CD8-positive, alpha-beta memory T cell (primary cell): ENCODE measurements at places on chromosomes 4 and X. TPM values are rescaled to one million over a fixed set of nuclear protein-coding genes. Genes with fewer than 3 reads are reported as not detected.

SHISA3 gene
- total RNA-seq, result not detected

PAGE2 gene
- total RNA-seq, result not detected

CXorf49 gene
- not detected for total RNA-seq

TRPC5OS gene
- not detected for total RNA-seq

LDOC1 gene
- total RNA-seq, result 0.88 TPM

TCEAL2 gene
- total RNA-seq, result not detected

GYG2 gene
- total RNA-seq, result not detected

PAGE1 gene
- not detected for total RNA-seq

FGF2 gene
- 1.7 TPM for total RNA-seq

LRAT gene
- not detected for total RNA-seq

BRS3 gene
- not detected for total RNA-seq

CT47B1 gene
- not detected for total RNA-seq

PGAM4 gene
- 1.2 TPM for total RNA-seq

RTL9 gene
- total RNA-seq, result not detected

MRPL1 gene
- 93.8 TPM for total RNA-seq

ETDA gene
- total RNA-seq, result not detected

PCYT1B gene
- total RNA-seq, result not detected

PPA2 gene
- total RNA-seq, result 113 TPM

ACSL4 gene
- total RNA-seq, result 69.6 TPM

ANTXR2 gene
- 18.2 TPM for total RNA-seq

SMIM31 gene
- total RNA-seq, result not detected

KLHL2 gene
- 25.7 TPM for total RNA-seq

PDE6B gene
- 9.3 TPM for total RNA-seq

EDNRA gene
- not detected for total RNA-seq

HSFX2 gene
- 0.57 TPM for total RNA-seq

OTC gene
- total RNA-seq, result not detected

TLR10 gene
- total RNA-seq, result not detected

PRSS12 gene
- not detected for total RNA-seq

EIF1AX gene
- 208 TPM for total RNA-seq

UGDH gene
- total RNA-seq, result 34.9 TPM

IRF2 gene
- total RNA-seq, result 44.1 TPM

TMEM175 gene
- 21.5 TPM for total RNA-seq

SUPT20HL1 gene
- total RNA-seq, result not detected

UBA1 gene
- total RNA-seq, result 225 TPM

EGF gene
- total RNA-seq, result not detected

RAI2 gene
- total RNA-seq, result 0.55 TPM

SCD5 gene
- 6.2 TPM for total RNA-seq

ZNF81 gene
- 8.9 TPM for total RNA-seq
